RCC 7860 (cell line): ENCODE measurements at places on chromosomes 16 and 17.

DNA sequence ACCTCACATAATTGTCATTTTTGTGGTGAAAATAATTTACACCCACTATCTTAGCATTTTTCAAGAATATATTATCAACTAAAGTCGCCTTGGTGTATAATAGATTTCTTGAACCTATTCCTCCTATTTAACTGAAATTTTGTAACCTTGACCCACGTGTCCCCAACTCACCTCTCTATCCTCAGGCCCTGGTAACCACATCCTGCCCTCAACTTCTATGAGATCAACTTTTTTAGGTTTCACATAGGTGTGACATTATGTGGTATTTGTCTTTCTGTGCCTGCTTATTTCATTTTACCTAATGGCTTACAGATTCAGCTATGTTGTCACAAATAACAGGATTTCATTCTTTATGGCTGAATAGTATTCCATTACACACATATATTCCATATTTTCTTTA, 73.0 kb upstream of the CNTNAP4 start:
- no peak for DNase-seq

DNA sequence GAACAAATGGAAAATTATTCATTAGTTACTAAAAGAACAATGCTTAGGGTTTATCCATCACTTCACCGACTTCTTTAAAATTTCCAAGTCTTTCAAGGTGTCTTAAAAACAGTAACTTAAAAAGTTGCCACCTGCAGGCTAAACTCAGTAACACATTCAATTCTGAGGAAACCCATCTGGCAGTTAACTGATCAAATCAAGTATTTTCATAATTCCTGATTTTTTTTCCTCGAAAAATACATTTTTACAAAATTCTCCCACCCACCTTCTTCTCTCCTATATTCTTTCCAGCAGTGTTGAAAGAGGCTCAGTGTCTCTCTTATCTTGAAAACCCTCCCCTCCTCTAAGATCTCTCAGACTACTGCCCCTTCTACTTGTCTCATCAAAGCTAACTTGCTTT, 29.9 kb downstream of the PARN start:
- DNase-seq, result peak; percentile 27

DNA sequence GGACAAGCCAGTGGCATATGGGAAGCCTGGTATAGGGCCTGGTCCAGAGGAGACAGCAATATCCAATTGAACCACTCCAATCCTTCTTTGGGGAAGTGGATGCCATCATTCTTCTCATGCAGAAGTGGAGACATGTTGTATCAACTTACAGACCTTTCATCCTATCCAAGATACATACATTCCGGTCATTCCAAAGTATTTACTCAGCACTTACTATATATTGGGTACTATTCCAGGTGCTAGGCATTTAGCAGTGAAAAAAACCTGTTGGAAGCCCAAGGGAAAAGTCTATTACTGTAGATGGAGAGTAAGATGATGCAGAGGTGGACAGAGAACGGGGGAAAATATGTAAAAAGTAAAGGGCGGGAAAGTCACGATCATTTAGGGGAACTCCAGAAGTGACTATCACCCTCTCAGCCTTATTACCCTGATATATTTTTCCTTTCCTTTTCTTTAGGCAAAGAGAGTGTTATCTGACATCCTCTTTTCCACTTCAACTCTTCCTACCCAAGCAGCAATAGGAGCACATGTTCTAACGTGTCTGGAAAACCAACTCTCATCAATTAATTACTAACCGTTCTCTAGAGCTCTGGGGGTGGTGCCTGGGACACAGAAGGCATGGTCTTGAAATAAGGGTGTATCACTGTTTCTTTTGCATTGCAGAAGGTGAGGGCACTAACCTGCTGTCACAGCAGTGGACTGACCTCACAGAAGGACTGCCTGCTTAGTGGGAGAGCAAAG, 210.1 kb upstream of the MAF start:
- DNase-seq, result peak; percentile 67

GRCh38 chr16:46950009-46950408, 23.5 kb downstream of the DNAJA2 start:
- no peak for DNase-seq

DNA sequence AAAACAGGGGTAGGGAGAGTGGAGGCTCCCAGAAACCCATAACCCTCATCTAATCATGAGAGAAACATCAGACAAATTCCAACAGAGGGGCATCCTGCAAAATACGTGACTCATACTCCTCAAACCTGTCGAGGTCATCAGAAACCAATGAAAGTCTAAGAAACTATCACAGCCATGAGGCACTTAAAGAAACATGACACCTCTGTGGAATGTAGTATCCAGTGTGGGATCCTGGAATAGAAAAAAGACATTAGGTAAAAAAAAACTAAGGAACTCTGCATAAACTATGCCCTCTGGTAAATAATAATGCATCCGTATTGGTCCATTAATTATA, 16.4 kb downstream of the CDH5 start:
- peak; percentile 95 for DNase-seq

DNA sequence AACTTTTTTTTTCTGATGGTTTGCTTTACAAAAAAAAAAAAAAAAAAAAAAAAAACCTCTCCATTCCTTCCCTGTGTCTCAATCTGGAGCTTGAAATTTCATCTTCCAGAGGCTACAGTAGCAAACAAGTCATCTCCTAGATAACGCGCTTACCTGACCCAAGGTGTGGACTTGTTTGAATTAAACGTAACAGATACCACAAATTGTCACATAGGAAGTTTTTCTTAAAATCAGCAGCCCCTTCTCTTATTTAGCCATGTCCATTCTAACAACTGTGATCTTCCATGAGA, 2.0 kb downstream of the STAT5B start:
- no peak for DNase-seq

- no peak for DNase-seq
Observed at GRCh38 chr17:3002538-3003295, 60.7 kb downstream of the OR1D5 start.
